Caco-2 (cell line): ENCODE measurements at places on chromosomes 1 and 21. TPM values are rescaled to one million over a fixed set of nuclear protein-coding genes. Genes with fewer than 3 reads are reported as not detected.
A peak's percentile ranks its signal among the peaks of the same experiment; 100 is the strongest.

DNA sequence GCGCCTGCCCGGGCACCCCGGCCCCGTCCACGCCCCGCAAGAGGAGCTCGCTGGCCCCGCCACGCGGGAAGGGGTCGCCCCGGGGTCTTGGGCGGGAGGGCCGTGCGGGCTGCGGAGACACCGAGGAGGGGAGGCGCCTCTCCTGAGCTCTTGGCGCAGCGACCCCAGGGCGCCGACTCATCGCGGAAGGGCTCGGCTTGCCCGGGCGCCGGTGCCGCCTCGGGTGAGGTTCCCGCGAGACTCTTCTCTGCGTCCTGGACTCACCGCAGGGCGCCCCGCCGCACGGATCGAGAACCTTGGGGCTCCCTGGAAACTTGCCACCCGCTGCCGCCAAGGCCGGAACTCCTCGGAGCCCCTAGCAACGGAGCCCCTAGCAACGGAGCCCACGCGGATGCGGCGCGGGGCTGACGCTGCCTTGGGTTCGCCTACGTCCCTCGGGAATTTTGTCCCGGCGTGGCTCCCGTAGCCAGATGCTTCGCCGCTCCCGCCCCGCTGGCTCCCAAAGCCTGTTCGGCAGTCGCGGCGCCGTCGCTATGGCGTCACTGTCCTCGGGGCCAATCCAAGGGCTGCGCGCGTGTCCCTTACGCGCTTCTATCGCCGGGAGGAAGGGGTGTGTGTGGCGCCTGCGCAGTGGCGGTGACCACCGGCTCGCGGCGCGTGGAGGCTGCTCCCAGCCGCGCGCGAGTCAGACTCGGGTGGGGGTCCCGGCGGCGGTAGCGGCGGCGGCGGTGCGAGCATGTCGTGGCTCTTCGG is at the start of gene ATAD3A:
TSS of gene ATAD3A (plus strand) at position 630 of the 753 bp plus-strand sequence. CDS start at position 737, 107 bp downstream.
- no peaks in the 10 kb centered on the region for H3K27me3 ChIP-seq
- peak within 1 kb of the TSS; percentile 88 for H3K4me3 ChIP-seq
- H3K4me1 ChIP-seq = no peaks in the 10 kb centered on the region
- peak within 1 kb of the TSS; percentile 99 for H3K27ac ChIP-seq

- no peak overlapping the region for H3K4me3 ChIP-seq
- H3K27ac ChIP-seq = no peak overlapping the region
- H3K36me3 ChIP-seq = no peaks in the 10 kb centered on the region
- no peak for DNase-seq
- H3K27me3 ChIP-seq = no peaks in the 10 kb centered on the region; the same call in 1 of the 2 replicates
Measured at GRCh38 chr1:182725259-182726255, 41.2 kb upstream of the RGS8 start.

DNA sequence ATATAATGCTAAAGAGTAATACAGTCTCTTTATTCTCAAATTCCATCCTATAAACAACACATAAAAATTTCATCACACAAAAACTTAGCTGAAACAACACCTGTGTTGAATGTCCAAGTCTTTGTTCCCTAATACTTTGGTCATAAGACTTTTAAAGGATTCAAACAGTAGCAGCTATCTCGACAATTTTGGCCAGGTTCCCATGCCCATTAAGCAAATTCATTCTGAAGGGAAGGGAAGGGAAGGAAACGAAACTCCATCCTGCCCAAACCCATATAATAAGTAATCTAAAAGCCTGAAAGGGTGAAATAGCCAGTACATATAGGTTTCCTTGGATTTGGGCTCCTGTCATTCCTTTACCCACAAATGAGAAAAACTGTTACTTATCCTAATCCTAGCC is 7.5 kb downstream of the IVNS1ABP start:
- H3K4me3 ChIP-seq = no peak overlapping the region
- no peaks in the 10 kb centered on the region for H3K27me3 ChIP-seq

The ALPL gene
- total RNA-seq = 0.21 and 0.79 TPM in 2 replicates

The TEX38 gene
- not detected in 2 replicates for total RNA-seq

The UBXN10 gene
- total RNA-seq = 0.05 and 0.07 TPM in 2 replicates

GRCh38 chr1:169019419-169020058 is 87.0 kb upstream of the ATP1B1 start:
- no peak overlapping the region for H3K4me3 ChIP-seq
- no peaks in the 10 kb centered on the region for H3K4me1 ChIP-seq
- H3K36me3 ChIP-seq = no peaks in the 10 kb centered on the region
- H3K27me3 ChIP-seq = no peaks in the 10 kb centered on the region

GRCh38 chr1:11648732-11649158 is 5.5 kb downstream of the FBXO2 start:
- no peak for DNase-seq
- no peaks in the 10 kb centered on the region for H3K27me3 ChIP-seq
- H3K27ac ChIP-seq = no peak overlapping the region

GRCh38 chr1:157262891-157263290 is 124.7 kb upstream of the ETV3 start:
- H3K36me3 ChIP-seq = no peaks in the 10 kb centered on the region
- H3K27ac ChIP-seq = no peak overlapping the region
- no peaks in the 10 kb centered on the region for H3K4me1 ChIP-seq
- no peak overlapping the region for H3K4me3 ChIP-seq

DNA sequence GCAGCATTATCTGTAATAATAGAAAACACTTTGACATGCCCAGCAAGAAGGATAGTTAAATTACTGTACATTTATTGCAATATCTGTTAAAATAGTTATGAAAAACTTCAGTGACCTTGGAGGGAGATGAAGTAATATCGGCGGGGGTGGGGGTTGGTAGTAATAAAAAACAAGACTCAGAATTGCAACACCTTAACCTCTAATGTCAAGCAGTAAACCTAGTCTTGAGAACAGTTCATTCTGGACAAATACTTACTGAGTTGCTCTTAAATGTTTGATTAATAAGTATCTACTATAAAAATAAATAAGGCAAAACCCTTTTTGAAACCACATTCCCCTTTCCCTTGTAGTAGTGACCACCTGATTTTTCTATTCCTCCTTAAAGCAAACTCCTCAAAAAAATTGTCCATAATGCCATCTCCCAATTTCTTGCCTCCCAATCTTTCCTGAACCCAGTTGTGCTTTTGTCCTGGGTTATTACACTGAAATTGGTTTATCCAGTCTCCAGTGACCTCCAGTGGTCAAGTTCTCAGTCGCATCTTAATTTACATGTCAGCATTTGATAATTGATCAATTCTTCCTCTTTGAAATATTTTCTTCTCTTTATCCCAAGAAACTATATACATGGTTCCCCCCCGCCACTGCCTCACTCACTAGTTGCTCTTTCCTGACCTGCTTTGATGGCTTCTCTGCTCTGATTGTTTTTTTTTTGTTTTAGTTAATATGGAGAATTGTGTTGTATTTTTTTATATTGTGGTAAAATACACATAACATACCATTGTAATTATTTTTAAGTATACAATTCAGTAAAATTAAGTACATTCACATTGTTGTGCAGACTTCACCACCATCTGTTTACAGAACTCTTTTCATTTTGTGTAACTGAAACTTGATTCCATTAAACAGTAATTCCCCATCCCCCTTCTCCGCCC is 36.8 kb downstream of the RAP1A start:
- no peak overlapping the region for H3K4me3 ChIP-seq
- H3K4me1 ChIP-seq = peaks cover 26% of the 10 kb centered on the region
- peak overlapping the region; percentile 51 for H3K27ac ChIP-seq
- no peaks in the 10 kb centered on the region for H3K36me3 ChIP-seq
- H3K27me3 ChIP-seq = no peaks in the 10 kb centered on the region

DNA sequence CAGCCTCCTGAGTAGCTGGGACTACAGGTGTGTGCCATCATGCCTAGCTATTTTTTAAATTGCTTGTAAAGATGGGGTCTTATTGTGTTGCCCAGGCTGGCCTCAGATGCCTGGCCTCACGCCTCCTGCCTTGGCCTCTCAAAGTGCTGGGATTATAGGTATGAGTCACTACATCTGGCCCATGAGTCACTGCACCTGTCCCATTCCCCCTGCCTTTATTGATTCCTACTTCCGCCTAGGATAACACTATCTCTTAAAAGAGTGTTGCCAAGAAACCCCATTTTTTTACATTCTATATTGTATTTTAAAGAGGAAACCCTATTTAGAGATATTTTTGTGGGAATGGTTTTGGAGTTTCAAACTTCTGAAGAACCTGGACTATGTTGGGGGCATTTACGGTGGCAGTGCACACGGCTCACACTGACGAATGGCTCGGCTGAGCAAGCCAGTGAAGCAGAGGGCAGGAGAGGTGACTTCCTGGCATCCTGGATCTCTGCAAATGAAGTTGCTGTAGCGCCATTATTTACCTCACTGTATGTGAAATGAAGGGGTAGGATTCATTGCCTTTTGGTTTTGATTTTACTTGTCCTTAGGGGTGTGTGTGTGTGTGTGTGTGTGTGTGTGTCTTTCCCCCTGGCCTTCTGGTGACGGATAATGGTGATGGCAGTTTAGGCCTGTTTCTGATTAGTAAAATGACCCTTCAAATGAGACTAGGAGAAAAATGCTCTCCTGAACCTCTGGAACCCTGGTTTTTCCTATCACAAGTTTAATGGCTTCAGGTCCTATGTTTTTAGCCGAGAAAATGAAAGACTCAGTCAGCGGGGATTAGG is 22.5 kb downstream of the KIF26B start:
- no peak overlapping the region for H3K27ac ChIP-seq
- no peaks in the 10 kb centered on the region for H3K4me1 ChIP-seq
- no peaks in the 10 kb centered on the region for H3K27me3 ChIP-seq
- no peaks in the 10 kb centered on the region for H3K36me3 ChIP-seq
- H3K4me3 ChIP-seq = no peak overlapping the region
- DNase-seq = no peak

DNA sequence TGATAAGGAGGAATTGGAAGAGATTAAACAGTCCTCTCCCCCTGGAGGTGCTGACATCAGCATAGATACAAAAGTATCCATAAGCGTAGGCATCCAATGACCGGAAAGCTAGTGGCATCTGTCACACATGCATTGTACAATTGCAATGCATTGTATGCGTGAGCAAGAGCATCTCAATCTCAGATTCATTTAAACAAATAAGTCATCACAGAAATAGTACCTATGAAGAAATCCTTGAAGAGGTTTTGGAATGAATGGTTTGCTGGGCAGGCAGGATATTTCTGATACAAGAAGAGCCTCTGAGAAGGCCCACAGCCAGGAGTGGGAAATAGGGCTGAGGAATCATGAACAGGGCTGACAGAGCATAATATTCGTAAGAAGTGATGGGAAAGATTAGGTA is 88.9 kb upstream of the ABCD3 start:
- no peak overlapping the region for H3K27ac ChIP-seq
- no peak for DNase-seq
- H3K27me3 ChIP-seq = no peaks in the 10 kb centered on the region
- no peak overlapping the region for H3K4me3 ChIP-seq

GRCh38 chr1:152444045-152444444 is 30.0 kb upstream of the CRNN start:
- no peak overlapping the region for H3K4me3 ChIP-seq
- H3K27ac ChIP-seq = no peak overlapping the region
- peaks cover 1% of the 10 kb centered on the region for H3K27me3 ChIP-seq
- H3K4me1 ChIP-seq = no peaks in the 10 kb centered on the region

GRCh38 chr1:59815892-59816291 is 1.1 kb downstream of the HOOK1 start:
- H3K36me3 ChIP-seq = no peaks in the 10 kb centered on the region
- no peak overlapping the region for H3K27ac ChIP-seq

GRCh38 chr1:235910357-235911299 is 43.9 kb upstream of the LYST start:
- DNase-seq = peak; percentile 38
- no peaks in the 10 kb centered on the region for H3K36me3 ChIP-seq
- no peak overlapping the region for H3K27ac ChIP-seq
- H3K4me3 ChIP-seq = no peak overlapping the region
- H3K4me1 ChIP-seq = peaks cover 5% of the 10 kb centered on the region

- no peaks in the 10 kb centered on the region for H3K27me3 ChIP-seq
- no peaks in the 10 kb centered on the region for H3K36me3 ChIP-seq
- H3K4me3 ChIP-seq = no peak overlapping the region
- no peak for DNase-seq
Measured at GRCh38 chr1:18217398-18218043, 109.9 kb downstream of the IGSF21 start.

GRCh38 chr1:112529301-112529700 is 20.5 kb downstream of the WNT2B start:
- no peak for DNase-seq
- no peaks in the 10 kb centered on the region for H3K27me3 ChIP-seq
- no peaks in the 10 kb centered on the region for H3K4me1 ChIP-seq
- H3K27ac ChIP-seq = no peak overlapping the region

- no peak overlapping the region for H3K4me3 ChIP-seq
- no peaks in the 10 kb centered on the region; the same call in 1 of the 2 replicates for H3K4me1 ChIP-seq
- no peak overlapping the region for H3K27ac ChIP-seq
- no peaks in the 10 kb centered on the region for H3K27me3 ChIP-seq
- no peak for DNase-seq
- H3K36me3 ChIP-seq = no peaks in the 10 kb centered on the region
Measured at GRCh38 chr1:37932759-37933158, 14.1 kb downstream of the INPP5B start.

GRCh38 chr1:10659646-10660540 is 136.6 kb downstream of the CASZ1 start:
- H3K27me3 ChIP-seq = no peaks in the 10 kb centered on the region
- H3K27ac ChIP-seq = no peak overlapping the region
- DNase-seq = no peak
- H3K4me1 ChIP-seq = no peaks in the 10 kb centered on the region

The URB1 gene
- 17.1 and 21.1 TPM in 2 replicates for total RNA-seq

DNA sequence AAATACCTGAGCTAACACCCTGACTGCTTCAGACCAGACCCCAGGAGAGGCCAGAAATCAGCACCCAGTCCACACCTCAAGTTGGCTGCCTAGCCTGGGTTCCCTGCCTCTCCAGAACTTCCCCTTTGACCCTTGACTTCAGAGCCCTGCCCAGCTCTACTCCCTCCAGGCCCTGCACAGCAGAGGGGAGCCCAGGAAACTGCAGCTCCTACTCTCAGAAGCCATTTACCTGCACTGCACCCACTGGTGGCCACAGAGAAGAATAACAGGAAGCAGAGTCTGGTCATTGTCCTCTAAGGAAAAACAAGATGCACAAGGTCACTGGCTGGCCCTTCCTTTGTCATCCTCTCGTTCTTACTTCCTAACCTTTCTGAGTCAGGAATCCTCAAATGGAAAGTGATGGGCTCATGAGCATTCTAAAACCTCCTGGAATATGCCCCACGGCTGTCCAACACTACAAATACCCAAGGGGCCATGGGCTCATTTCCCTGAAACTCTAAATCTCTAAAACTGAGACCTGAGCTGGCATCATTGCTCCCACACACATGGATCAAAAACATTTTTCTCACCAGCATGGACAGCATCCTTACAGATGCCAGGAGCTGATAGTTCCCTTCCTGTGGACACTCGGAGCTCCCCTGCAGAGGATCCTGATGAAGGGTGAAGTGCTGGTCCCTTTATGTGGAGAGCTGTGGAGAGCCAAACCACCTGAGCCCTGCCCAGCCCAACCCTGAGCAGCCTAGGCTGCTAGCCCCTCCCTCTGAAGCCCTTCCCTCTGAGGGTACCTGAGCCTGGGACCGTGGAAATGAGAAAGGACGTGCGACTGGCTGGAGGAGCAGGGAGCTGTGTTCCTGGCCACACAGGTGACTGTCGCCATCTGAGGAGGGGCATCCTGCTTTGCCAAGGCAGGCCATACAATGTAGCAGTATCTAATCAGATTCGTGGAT is at the start of gene ITLN2:
TSS of gene ITLN2 (minus strand) at position 652 of the 947 bp plus-strand sequence. CDS start at position 584, 68 bp downstream.
- H3K36me3 ChIP-seq = no peaks in the 10 kb centered on the region; the same call in 1 of the 2 replicates
- H3K27ac ChIP-seq = no peak within 1 kb of the TSS
- no peak within 1 kb of the TSS for H3K4me3 ChIP-seq
- no peaks in the 10 kb centered on the region for H3K27me3 ChIP-seq
- DNase-seq = peak; percentile 74

The AKR7A3 gene
- 2.4 and 2.8 TPM in 2 replicates for total RNA-seq
